H1 (cell line): ENCODE measurements at places on chromosomes 2 and 18. TPM values are rescaled to one million over a fixed set of nuclear protein-coding genes. Genes with fewer than 3 reads are reported as not detected.

Gene PROKR1
- 1.3 and 1.8 TPM in 2 replicates for polyA plus RNA-seq

Gene C2orf66
- not detected in 2 replicates for polyA plus RNA-seq

Gene BMP10
- not detected in 2 replicates for polyA plus RNA-seq

Gene ASTL
- 1.4 and 2.2 TPM in 2 replicates for polyA plus RNA-seq

Gene FN1
- 42.4 and 42.9 TPM in 2 replicates for polyA plus RNA-seq

Gene SERPINB11
- polyA plus RNA-seq, result not detected in 2 replicates

Gene XIRP2
- 0.02 TPM in 1 of 2 replicates, not detected in the other for polyA plus RNA-seq

Gene TMEFF2
- polyA plus RNA-seq, result 0.91 and 1.0 TPM in 2 replicates

Gene NTSR2
- polyA plus RNA-seq, result 0.05 and 0.09 TPM in 2 replicates

Gene SERPINB12
- not detected in 2 replicates for polyA plus RNA-seq

Gene UGT1A10
- not detected in 2 replicates for polyA plus RNA-seq

Gene MEP1B
- polyA plus RNA-seq, result not detected in 2 replicates

Gene THSD7B
- 0.50 and 0.60 TPM in 2 replicates for polyA plus RNA-seq

Gene C2orf80
- 0.41 and 0.97 TPM in 2 replicates for polyA plus RNA-seq

Gene FBXO15
- polyA plus RNA-seq, result 0.75 and 0.85 TPM in 2 replicates

Gene TUBA4B
- 0.08 and 0.25 TPM in 2 replicates for polyA plus RNA-seq

Gene ERFE
- polyA plus RNA-seq, result 3.6 and 5.1 TPM in 2 replicates

Gene AGXT
- 0.03 TPM in 1 of 2 replicates, not detected in the other for polyA plus RNA-seq

Gene CCT4
- polyA plus RNA-seq, result 86.7 and 129 TPM in 2 replicates

Gene SLC8A1
- 0.42 and 0.68 TPM in 2 replicates for polyA plus RNA-seq

Gene RHOB
- polyA plus RNA-seq, result 9.3 and 17.8 TPM in 2 replicates

Gene NEDD4L
- 37.3 and 53.0 TPM in 2 replicates for polyA plus RNA-seq

Gene FHOD3
- 7.6 and 9.7 TPM in 2 replicates for polyA plus RNA-seq

Gene ASNSD1
- 7.1 and 14.1 TPM in 2 replicates for polyA plus RNA-seq

Gene SPC25
- 12.3 and 21.0 TPM in 2 replicates for polyA plus RNA-seq

Gene SH3RF3
- polyA plus RNA-seq, result 0.11 and 0.27 TPM in 2 replicates

Gene ZDBF2
- 0.99 and 1.5 TPM in 2 replicates for polyA plus RNA-seq

Gene LRP1B
- 0.03 and 0.08 TPM in 2 replicates for polyA plus RNA-seq

Gene BCL11A
- polyA plus RNA-seq, result 11.9 and 12.2 TPM in 2 replicates

Gene EFR3B
- polyA plus RNA-seq, result 3.4 and 4.9 TPM in 2 replicates

Gene SERPINB13
- polyA plus RNA-seq, result not detected in 2 replicates

Gene ERMN
- polyA plus RNA-seq, result 0.02 and 0.11 TPM in 2 replicates

Gene LYPD1
- 1.9 and 3.4 TPM in 2 replicates for polyA plus RNA-seq

Gene MC2R
- polyA plus RNA-seq, result not detected in 2 replicates

Gene SYT4
- 1.1 and 2.4 TPM in 2 replicates for polyA plus RNA-seq

Gene MCFD2
- polyA plus RNA-seq, result 29.2 and 35.2 TPM in 2 replicates

Gene FER1L5
- polyA plus RNA-seq, result 0.23 and 0.38 TPM in 2 replicates
